Chondrocyte (in vitro differentiated cells): ENCODE measurements at places on chromosomes 1 and 21.
A peak's percentile ranks its signal among the peaks of the same experiment; 100 is the strongest.

GRCh38 chr1:56045477-56045876 lies 533.9 kb downstream of the PLPP3 start:
- DNase-seq = no peak

GRCh38 chr1:215507119-215507518 lies 60.0 kb upstream of the KCTD3 start:
- DNase-seq = no peak

DNA sequence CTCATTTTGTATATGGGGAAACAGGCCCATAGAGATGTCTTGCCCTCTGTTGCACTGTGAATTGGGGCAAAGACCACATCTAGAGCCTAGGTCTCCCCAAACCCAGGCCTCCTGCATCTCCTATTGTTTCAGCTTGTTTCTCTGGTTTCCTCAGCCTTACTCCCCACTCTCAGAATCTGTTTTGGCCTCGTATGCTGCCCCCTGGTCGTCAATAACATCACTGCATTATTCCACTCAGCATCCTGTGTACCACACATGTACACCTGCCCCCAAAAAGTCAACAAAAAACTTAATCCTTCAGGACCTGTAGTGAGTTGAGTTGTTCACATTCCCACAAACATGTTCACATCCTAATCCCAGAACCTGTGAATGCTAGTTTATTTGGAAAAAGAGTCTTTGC lies 184.8 kb downstream of the BRINP2 start:
- no peak for DNase-seq

DNA sequence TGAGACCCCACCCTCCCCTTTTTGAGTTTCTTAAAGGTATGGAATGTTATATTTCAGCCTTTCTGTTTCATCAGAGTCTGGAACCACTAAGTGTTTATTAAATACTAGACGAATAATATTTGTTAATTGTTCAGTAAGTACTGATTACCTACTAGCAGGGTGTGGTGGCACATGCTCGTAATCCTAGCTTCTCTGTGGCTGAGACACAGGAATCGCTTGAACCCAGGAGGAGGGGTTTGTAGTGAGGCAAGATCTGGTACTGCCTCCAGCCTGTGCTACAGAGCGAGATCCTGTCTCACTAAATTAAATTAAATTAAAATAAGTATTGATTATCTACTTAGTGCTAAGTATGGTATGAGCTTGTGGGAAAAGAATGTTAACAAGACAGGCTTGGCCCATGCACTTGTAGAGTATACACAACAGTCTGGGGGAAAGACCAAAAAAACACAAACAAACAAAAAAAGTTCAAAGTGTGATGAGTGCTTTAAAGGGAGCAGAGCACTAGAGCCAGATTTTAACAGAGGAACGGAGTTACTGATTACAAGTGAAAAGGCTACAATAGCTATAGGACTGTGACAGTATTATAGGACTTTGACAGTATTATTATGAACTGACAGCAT lies 2.4 kb downstream of the CEPT1 start:
- DNase-seq = no peak

DNA sequence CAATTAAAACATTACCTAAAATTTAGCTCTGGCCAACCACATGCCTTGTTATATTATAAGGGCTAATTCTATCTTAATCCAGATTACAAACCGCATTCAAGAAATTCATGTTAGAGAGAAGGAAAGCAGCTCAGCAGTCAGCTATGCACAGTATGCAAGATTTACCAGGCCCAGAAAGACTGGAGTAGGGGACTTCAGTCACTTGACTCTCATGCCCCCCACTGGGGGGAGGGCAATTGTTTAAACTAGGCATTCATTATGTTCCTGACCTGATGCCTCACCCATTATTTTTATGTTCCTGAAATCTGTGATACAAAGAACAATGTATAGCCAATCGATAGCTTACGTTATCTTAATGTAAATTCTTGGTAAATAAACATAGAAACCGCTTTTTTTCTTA lies 96.9 kb downstream of the ZNF644 start:
- no peak for DNase-seq

DNA sequence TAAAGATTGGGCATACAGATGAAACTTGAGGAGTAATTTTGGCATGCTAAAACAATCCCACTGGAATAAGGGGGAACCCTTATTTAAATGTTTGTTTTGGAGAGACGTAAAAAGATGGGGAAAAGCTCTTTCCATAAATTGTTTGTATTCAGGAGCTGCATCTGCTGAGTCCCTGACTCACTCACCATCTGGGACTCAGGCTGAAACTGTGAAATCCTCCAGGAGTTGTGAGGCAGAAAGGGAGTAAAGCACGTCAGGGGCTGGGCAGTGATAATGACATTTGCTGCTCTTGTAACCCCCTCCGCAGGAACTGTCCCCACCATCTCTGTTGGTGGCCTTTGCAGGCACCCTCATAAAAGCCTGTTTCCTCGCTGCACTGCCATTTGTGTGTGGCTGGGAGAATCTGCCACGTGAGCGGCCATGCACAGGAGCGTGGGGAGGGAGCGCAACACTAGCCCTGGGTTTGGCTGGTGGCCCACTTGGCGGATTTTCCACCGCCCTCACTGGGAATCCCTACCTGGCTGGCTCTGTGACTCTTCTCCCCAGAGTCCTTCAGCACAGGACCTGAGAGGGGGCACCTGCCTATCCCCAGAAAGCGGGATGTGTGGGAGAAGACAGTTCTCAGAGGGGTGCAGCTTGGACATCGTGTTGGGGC lies 45.3 kb downstream of the ZSCAN20 start:
- no peak for DNase-seq

DNA sequence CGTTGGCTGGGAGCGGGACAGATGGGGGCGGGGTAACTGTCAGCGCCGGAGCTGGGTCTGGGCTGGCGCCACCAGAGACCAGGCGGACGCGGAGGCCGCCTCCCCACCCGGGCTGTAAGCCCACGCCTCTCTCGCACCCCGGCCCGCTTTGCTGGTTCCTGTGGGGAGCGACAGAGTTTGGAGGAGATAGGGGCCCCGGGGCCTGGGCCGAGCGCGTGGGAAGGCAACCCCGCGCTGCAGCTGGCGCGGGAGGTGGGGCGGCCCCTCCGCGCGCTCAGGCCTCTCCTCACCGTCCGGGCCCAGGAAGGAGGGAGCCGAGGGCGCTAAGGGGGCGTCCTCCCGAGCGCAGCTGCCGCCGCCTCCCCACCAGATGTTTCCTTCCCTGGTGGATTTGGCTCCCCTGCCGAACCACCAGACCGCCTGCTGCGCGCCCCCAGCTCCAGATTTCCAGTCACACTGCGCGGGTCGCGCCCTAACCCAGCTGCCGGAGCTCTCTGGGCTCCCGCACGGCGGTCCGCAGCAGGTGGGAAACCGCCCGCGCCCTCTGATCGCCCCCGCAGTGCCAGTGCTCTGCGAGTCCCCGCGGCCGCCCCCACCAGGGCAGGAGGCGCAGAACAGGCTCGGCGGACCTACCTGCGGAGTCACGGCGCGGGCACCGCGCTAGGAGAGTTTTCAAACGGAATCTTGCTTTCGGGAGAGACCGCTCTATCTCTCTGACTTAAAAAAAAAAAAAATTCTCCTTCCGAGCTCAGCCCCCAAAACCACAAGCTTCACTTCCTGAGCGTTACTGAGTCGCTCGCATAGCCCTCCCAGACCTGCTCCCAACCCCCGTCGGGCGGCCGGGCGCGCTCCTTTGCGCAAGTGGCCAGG lies 1.1 kb downstream of the GFI1 start:
- no peak for DNase-seq

GRCh38 chr1:199774433-199775089 lies 252.9 kb upstream of the NR5A2 start:
- DNase-seq = no peak

DNA sequence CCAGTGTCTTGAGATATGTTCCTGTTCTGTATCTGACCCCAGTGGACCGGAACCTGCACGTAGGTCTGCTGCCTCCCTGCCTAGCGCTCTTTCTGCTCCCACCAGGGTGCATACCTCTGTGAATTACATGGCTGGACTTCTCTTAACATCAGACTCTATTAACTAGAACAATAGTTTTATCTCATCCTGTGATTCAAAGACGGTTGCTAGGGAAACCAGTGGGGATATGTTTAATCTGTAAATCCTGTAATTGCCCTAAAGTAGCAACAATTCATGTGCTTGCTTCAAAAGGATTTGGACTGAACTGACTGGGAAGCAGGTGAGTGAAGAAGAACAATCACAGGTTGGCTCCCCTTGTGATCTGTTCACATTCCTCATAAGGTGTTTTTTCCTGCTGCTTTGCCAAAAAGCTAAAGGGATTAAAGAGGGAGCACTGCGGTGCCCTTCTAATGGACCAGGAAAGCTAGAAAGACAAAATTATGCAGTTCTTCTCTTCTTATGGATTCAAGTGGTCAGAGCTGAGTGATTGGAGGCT lies 52.7 kb upstream of the DIRAS3 start:
- DNase-seq = no peak

DNA sequence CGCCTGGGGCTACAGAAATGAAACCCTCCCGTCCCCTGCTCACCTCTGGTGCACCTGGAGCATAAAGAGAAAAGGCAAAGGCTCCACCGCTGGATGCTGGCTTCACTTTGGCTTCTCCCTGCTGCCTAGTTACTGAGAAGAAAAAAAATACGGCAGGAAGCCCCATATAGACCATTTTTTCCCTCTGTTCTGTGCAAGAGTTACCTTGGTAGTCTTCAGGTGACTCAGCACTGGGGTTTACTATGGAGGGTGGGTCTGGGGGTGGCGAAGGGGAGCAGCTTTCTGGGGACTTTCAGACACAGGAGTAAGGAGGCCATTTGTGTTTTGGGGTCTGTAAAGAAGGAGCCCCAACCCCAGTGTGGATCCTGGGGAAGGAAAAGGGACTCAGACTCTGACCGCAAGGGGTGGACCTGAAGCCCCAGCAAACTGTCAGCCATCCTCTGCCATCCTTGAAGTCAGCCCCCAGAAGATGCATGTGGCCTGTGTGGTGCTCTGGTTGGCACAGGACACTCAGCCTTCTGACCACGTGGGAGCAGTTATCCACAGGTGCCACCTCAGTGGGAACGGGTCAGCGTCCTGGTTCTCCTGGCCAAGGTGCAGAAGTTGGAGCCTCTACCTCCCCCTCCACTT lies 25.9 kb upstream of the EPS8L3 start:
- DNase-seq = peak; percentile 37

DNA sequence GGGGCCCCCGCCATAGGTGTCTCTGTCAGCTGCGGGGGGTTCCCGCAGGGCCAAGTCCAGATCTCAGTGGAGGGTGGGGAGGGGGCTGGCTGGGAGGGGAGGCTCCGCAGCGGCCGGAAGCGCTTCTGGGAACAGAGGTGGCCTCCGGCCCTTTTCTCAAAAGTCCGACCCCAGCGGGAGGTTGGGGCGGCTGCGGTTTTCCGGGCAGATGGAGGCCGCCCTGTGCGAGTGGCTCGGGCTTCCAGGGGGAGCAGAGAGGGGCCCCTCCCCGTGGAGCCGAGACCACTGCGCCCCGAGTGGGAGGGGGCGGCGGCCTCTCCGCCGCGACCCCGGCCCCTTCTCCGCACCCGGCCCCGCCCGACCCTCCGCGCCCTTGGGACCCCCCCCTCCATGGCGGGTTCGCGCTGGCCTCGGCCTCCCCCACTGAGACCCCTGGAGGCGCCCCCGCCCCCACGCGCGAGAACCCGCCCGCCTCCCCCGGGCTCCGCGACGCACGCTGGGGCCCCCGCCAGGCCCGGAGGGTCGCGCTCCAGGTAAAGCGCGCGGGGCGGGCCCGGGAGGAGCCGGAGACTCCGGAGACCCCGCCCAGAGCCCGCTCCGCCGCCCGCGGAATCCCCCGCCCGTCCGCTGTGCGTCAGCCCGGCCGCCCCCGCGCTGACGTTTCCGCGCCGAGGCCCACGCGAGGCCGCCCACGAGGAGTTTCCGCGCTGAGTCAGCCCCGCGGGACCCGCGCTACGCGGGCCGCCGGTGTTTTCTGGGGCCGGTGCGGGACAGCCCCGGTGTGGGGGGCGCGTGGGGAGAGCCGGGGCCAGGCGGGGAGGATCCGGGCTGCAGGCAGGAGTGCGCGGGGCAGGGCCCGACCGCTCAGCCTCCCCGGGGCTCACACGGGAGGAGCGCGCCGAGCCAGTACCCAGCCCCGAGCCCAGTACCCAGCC lies 5.2 kb downstream of the TNFRSF18 start:
- peak; percentile 84 for DNase-seq

GRCh38 chr1:37360011-37360410 lies 114.4 kb upstream of the ZC3H12A start:
- DNase-seq = no peak

DNA sequence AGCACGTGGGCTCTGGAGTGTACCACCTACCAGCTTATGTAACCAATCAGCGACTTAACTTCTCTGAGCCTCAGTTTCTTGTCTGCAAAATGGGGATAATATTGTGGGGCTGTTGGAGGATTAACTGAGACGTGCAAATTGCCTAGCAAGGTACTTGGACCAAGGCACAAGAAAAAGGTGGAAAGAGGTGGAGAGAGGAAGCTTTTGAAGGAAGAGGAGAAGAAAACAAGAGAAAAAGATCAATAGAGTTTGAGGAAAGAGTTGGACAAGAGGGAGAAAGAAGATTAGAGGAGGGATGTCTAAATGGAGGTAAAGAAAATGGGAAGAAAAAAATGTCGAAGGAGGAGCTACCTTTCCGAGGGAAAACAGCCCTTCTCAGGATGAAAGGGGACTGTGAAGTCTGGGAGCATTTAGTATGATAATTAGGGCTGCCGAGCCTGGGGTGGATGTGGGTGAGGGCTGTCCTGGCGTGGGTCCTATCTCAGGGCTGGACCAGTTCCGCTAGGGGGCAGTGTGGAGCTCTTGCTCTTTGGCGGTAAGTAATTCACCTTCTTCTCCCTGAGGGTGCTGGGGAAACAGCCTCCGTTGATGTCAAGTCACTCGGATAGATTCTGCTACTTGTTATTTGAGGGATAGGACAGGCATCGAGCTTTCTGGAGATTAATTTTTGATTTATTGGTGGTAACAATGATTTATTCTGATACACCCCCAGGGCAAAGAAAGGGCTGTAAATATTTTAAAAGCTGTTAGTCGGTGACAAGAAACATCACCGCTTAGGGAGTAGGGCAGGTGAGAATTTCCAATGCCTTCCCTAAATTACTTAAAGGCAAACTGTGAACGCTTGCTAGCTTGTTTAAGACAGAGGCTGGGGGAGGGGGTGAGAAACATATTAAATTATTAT lies 79.0 kb upstream of the NFASC start:
- DNase-seq = no peak

- DNase-seq = no peak
These were observed 104.4 kb upstream of the GNG12 start for GRCh38 chr1:67937651-67938050.

DNA sequence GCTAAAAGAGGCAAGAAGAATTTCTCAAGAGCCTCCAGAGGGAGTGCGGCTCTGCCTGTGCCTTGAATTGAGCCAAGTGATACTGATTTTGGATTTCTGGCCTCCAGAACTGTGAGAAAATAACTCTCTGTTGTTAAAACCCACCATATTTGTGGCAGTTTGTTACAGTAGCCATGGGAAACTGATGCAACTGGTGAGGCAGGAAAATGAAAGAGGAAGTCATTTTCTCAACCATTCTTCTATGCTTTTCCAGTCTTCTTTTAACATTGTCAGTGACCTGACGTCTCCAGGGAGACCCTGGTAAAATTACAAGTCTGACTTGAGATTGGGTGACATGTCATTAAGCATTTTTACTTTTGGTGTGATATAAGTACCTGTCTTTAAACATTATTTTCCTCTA lies 5.8 kb downstream of the OR6P1 start:
- DNase-seq = no peak

DNA sequence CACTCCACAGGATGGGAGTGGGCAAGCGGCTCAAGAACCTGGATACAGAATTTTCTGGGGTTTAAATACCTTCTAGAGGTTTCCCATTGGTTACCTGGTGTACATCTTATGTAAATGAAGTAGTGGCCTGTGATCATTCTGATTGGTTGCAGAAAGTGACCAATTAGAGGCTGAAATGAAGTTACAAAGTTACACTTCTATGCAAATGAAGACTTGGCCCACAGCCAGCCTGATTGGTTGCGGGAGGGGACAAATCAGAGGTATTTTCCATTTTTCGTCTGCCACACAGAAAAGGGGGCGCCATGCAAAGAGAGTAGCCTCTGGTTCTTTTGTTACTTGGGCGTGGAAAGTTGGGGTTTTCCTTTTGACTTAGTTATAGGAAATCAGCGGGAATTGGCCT lies 8.9 kb downstream of the KCNAB2 start:
- DNase-seq = no peak
